ENCODE measurements at places on chromosomes 6 and 20.

DNA sequence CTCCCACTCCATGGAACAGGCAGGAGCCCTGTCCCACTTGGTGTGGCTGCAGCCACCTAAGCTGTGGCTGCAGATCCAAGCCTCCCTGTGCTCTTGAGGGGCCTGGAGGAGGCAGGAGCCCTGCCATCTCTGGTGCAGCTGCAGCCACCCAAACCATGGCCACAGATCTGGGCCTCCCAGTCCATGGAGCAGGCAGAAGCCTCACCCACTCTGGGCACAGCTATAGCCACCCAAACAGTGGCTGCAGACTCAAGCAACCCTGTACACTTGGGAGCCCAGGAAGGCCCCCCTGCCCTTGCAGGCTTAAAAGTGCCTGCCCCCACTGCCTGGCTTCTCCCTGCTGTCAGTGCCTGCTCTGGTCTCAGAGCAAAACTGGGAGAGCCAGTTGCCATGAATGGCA, 320.3 kb downstream of the RFPL4B start:
- no peak for DNase-seq

DNA sequence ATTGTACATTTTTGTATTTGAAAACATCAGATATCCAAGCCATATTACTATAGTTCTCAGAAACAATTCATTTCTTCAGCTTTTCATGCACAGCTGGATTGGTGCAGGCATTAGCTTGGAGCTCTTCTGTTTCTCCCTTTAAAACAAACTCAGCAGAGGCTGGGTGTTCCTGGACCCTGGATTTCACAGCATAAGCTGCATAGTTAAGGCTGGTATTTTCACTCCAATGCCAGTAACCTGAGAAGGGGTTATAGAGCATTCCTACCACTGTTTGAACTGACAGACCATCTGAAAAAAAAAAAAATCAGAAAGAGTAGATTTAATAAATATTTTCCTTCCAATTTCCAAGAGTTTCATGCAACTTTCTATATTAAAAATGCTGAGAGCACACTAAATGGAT, 20.1 kb upstream of the FAXC start:
- DNase-seq: no peak

GRCh38 chr6:53906842-53907241, 112.0 kb downstream of the LRRC1 start:
- no peak for DNase-seq

DNA sequence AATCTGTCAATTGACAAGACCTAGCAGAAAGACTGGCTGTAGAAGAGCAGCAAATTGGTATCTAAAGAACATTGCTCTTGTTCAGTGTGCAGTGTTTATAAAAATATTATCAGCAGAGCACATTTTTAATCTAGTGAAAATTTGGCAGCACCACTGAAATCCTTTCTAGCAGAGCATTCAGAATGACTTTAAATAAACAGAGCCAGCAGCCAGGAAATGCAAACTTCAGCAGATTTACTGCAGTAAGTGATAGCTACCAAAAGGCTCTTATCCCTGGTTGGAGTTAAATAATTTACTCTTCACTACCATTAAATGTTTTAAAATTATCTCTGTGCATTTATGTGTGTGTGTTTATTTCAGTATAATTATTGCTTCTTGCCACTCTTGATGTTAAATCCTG, 590.9 kb upstream of the CITED2 start:
- DNase-seq: no peak

GRCh38 chr20:33716498-33716897, 3.6 kb downstream of the PXMP4 start:
- DNase-seq: no peak

DNA sequence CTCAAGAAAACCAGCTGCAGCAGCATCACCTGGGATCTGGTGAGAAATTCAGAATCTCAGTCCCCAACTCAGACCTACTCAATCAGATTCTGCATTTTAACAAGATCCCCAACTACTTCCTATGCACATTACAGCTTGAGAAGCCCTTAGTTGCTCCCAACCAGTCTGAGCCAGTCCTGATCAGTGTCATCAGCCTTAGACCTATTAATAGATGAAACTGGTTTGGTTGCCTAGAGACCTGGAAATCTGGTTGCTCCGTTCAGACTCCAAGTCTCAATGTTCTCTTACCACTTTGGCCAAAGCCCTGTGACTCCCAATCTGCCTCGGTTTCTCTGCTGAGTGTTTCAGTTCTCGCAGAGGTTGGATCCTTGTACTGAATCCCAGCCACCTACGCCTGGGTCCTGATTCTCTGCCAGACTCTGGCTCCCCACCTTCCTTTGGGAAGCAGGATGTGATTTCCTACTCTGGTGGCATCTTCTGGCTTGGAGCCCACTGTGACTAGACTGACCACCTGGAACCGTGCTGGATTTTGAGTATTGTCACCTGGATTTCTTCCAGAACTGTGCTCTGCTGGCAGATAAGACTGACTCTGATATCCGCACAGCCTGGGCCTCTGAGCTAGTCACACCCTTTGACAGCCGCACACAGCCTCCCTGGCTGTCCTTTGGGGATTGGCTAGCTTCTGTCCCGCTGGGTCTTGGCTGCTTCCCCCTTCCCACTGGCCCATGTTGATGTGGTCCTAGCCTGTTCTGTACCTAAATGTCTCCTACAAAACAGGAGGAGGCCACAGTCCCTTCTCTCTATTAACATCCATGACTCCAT, 20.3 kb upstream of the ATXN1 start:
- DNase-seq: peak; percentile 27

DNA sequence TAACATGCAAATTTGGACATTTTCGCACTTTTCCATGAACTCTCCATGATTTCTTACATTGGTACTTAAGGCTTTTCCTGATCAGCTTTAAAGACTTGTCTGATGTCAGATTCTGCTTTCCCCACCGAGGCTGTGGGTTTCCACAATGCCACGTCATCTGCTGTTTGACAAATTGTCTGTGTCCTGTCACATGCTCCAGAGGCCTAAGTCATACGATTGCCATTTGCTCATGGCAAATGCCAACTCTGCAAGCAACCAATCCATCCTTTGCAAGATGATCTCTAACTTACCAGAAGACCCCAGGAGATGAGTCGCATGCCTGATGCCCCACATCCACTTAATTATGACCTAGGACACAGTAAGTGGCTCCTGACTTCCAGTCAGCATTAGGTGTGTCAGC, 556.5 kb downstream of the BMP2 start:
- DNase-seq: no peak
